Activated T-cell treated with anti-CD3 and anti-CD28 coated beads for 4 hours (primary cell): ENCODE measurements at places on chromosomes 2 and 18.

DNA sequence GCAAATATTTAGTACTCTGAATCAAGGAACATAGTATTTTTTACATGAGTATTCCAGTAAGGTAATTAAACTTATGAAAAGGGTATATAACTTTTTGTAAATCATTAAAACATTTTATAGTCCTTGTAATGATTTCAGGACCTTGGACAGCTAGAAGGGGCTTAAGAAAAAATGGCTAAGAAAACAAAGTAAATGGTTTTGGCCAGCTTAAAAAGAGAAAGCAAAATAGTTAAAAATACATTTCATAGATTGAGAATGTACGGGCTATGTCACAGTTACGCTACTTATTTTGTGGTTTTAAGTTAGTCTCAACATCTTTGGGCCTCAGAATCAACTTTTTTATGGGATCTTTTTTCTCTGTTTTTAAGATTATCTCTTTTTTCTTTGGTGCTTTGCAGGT, 26.7 kb downstream of the POLI start:
- DNase-seq, result no peak

DNA sequence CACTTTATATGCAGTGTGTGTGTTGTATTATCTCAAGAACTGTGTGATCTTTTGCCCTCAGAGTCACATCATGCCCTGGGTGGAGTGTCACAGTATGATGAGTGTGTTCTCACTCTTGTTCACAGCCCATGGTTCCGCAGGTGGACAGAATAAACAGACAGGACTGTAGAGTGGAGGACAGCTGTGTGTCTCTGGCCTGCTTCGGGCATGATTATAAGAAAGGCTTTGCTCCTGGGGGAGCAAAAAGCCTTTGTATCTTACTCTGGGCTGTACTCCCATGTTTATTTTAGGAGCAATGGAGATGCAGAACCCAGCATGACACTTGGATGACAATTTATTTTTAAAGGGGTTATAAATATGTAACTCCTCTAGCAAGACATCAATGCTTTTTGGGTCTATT, 371.7 kb upstream of the MEX3C start:
- no peak for DNase-seq

DNA sequence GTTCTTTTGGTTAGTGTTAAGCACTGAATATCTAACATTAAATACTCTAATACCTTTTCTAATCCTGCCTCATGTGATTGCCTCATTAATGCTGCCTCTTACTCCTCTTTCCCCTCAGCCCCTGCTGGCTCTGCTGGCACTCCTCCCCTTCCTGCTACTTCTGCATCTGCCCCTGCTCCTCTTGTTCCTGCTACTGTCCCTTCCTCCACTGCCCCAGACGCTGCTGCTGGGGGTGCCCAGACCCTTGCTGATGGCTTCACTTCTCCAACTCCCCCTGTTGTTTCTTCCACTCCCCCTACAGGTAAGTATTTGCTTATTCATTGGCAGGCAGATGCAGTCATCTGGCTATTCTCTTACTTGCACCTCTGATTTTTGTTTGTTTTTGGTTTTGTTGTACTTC, 68.5 kb downstream of the ABI2 start:
- no peak for DNase-seq

DNA sequence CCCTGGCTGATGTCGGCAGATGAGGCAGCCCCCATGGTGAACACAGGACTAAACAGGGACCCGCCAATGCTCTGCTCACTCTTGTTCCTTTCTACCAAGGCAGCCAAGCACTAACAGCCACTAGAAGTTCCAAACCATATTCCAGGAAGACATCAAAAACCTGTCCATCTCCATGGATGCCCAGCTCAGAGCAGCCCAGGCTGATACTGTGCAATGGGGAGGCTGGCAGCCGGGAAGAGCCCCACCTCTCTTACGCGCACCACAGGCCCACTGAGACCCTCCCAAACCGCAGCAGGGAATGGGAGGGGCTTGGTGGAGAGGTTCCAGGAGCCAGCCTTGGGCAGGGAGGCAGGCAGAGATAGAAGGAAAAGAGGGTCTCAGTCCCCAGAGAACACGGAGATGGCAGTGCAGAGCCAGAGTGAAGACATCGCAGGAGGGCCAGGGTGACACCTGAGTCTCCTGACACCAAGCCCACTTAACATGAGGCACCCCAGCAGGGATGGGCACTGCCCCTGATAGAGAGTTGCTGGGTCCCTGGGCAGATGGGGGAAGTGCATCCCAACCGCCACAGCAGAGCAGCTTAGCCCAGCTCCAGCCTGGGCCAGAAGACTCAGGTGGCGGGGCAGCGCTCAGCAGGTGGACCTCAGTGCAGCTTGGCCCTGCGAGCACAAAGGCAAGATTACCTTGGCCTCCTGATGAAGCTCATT, 3.4 kb downstream of the HS6ST1 start:
- DNase-seq, result no peak

GRCh38 chr2:60979231-60979630, 38.3 kb upstream of the PEX13 start:
- DNase-seq, result no peak

- DNase-seq, result no peak
These were observed 103.4 kb downstream of the ABI2 start for GRCh38 chr2:203431391-203432185.

- DNase-seq, result no peak
These were observed 148.7 kb downstream of the CABLES1 start for GRCh38 chr18:23283916-23284430.

- DNase-seq, result no peak
These were observed 215.4 kb upstream of the ITGA4 start for GRCh38 chr2:181241797-181242196.

DNA sequence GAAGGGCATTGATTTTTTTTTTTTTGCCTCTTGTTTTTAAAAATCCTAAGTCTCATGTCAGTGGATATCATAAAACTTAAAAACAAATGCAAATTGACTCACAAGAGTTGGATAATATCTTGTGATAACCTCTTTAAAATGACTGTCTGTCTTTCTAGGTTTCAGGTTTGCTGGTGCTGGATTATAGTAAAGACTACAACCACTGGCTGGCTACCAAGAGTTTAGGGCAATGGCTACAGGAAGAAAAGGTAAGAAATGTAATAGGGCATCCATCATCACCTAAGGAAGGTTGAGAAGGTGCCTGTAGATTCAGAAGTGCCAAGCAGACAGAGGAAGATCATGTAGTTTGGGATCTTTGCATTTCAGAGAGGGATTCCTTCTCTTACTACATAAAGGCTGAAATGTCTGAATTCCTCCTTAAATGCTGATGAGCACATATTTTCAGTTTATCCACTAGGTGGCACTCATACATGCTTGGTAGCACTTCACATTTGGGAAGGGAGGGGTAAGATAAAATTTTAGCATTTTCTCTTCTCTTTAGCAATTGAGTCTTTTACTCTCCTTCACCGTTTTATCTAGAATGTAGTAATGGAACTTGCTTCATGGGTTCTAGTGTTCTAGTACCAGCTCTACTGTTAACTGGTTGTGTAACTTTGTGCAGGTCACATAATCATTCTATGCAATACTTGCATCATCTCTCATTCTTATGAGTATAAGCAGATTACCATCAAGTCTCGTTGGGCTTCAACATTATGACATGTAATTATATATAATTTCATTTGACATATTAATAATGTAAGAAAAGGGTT, 21.1 kb downstream of the CPS1 start:
- DNase-seq, result no peak

DNA sequence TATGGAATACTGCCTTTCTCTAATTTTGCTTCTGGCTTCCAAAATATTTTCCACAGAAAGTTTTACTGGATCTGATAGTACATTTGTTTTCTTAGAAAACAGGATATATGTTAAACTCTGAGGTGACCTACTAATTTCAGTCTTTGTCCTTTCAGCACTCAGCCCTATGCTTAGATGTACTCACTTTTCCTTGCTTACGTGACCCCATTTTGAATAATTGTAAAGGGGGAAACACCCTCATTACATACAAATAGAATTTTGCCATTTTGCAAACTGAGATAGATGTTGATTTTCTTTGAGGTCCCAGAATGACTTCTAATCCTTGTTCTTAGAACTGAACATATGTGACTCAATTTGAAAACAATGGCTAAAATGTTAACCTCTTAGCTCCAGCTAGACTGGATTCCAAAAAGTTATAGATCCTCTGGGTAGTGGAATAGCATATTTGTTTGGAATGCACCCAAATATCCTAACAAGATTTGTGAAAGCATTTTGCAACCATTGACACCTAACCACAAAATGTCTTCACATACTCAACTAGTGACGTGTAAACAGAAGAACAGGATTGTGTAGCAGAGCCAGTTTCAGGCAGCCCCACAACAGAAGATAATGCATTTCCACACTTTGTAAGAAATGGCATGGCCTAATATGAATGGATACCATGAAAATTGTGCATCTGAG, 44.8 kb upstream of the EHBP1 start:
- no peak for DNase-seq

DNA sequence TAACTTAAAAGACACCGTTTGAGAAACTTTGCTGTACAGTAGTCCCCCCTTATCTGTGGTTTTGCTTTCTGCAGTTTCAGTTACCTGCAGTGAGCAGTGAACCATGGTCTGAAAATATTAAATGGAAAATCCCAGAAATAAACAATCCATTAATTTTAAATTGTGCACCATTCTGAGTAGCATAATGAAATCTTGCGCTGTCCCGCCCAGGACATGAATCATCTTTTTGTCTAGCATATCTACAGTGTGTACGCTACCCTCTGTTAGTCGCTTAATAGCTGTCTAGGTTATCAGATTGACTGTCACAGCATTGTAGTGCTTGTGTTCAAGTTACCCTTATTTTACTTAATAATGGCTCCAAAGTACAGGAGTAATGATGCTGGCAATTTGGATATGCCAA, 6.1 kb downstream of the ARPC2 start:
- DNase-seq, result no peak

DNA sequence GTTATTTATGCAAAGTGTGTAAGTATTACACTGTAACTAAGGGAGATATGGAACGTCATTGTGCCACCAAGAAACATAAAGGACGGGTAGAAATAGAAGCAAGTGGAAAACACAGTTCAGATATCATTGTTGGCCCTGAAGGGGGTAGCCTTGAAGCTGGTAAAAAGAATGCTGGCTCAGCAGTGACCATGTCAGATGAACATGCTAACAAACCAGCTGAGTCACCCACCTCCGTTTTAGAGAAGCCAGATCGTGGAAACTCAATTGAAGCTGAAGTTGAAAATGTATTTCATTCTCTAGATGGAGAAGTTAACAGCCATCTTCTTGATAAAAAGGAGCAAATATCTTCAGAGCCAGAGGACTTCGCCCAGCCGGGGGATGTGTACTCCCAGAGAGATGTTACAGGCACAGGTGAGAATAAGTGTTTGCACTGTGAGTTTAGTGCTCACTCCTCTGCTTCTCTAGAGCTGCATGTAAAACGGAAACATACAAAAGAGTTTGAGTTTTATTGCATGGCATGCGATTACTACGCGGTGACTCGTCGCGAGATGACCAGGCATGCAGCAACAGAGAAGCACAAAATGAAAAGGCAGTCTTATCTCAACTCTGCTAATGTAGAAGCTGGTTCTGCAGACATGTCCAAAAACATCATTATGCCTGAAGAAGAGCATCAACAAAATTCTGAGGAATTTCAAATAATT, 36.1 kb downstream of the ZNF407 start:
- no peak for DNase-seq

GRCh38 chr2:169573974-169574299, 272 bp upstream of the FASTKD1 start:
- DNase-seq, result no peak

- peak; percentile 44 for DNase-seq
These were observed 1.8 kb downstream of the GYPC start for GRCh38 chr2:126657636-126658318.
